ENCODE measurements at places on chromosomes 5 and 9.
A peak's percentile ranks its signal among the peaks of the same experiment; 100 is the strongest.

DNA sequence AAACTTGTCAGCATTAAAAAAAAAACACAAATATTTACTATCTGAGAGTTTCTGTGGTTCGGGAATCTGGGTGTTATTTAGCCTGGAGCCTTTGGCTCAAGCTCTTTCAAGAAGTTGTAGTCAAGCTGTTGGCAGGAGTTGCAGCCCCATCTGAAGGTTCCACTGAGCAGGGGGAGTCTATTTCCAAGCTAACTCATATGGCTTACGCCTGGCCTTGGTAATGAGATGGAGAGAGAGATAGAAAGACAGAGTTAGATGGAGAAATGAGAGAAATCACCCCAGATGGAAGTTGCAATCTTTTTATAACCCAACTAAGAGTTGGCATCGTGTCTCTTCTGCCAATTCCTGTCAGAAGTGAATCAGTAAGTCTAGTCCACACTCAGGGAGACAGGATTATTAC is 1075.2 kb upstream of the SEMA6A start:
- no peak for DNase-seq

DNA sequence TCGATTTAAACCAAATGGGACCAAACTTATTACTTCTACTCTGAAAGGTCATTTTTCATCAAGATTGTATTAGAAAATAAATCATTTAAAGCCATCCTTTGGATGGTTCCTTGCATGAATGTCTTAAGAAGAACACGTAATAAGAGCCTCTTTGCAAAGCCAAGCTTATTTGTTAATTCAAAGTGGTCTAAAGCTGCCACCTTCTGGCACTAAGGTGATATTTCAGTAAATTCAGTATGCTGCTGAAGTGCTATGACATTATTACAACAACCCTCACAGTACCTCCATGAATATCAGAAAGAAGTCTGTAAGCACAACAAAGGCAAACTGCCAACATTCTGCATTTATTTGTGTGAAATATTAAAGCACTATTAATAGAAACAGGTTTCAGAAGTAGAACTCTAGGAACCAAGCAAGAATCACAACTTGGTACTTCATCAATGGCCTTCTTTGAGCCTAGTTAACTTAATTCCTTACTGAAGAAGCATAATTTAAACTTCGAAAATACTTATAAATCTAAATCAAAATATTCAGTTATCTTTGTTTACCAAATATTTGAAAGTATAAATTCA is 53.1 kb upstream of the TYRP1 start:
- no peak for DNase-seq

- DNase-seq: no peak
Measured at GRCh38 chr5:53820802-53821171, 260.3 kb downstream of the NDUFS4 start.

DNA sequence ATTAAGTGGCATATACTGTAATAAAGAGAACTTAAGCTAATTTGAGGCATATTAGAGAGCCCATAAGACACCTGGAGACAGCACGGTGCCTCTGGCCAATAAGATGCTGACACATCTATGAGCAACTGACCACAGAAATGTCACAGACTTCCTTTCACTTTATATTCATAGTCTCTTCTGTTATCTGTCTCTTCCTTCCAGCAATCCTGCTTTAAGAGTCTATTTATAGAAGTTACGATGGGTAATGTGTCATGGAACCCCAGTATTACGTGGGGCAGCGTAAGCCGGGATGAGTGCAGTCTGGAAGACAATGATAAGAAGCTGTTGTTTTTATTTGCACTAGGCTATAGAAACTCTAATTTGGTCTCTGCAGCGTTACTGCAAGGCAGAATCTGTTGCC is 136.8 kb downstream of the CFAP90 start:
- DNase-seq: no peak

- no peak for DNase-seq
Measured at GRCh38 chr5:148465381-148466235, 81.8 kb downstream of the FBXO38 start.

DNA sequence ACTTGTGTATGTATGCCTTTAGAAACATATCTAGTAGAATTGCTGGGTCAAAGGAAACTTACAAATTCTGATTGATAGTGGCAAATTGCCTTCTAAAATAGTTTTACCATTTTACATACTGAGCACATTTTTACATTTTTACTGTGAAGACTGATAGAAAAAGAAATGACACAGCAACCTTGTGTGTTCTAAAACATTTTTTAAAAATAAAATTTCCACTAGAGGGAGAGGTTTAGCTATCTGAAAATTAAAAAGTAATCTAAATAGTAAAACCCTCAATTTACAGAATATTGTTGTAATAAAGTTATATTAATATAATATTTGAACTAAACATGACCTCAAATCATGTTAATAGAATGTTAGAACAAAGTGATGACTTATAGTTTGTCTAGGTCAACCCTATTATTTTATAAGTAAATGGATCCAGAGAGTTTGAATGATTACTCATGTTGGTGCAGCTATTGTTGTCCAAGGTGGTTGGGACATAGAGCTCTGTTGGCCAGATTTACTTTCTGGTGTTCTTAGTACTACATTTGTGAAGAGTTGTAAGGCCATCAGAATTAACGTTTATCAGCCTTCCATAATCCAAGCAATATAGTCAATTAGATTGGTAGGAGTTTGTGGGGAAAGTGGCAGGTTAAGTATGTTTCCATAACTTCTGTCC is 17.2 kb downstream of the CENPP start:
- DNase-seq: no peak

DNA sequence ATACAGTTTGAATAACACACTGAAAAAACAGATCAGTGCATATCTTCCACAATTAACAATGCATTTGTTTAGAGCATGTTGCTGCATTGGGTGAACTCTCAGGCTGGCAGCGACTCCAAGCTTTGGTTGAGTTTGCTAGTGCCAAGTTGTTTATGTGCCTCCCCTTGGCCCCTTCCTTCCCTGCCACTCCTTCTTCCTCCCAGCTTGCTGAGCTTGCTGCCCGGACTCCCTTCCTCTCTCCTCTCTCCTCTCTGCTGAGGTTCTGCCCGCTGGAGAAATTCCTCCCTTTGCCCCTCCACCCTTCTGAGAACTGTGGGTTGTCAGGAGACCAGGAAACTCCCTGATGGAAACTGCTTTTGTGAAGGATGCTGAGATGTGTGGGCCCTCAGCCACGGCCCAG is 247.3 kb downstream of the PDZD2 start:
- no peak for DNase-seq

DNA sequence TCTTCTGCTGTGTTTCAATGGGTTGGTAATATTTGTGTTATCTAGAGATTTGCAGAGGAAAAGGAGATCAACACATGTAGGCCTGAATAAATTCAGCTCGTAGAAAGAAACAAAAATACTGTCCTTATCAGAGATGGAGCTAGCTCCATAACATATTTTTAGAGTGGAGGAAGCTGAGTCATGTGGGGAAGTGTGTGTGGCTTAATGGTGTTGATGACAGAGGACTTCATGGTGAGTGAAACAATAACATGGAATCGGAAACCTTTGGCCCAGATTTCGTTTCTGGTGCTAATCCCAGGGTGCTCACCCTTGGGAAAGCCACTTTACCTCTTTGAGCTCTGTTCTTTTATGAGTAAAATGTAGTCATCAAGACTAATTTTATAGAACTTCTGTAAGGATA is 825.0 kb downstream of the TLR4 start:
- no peak for DNase-seq

DNA sequence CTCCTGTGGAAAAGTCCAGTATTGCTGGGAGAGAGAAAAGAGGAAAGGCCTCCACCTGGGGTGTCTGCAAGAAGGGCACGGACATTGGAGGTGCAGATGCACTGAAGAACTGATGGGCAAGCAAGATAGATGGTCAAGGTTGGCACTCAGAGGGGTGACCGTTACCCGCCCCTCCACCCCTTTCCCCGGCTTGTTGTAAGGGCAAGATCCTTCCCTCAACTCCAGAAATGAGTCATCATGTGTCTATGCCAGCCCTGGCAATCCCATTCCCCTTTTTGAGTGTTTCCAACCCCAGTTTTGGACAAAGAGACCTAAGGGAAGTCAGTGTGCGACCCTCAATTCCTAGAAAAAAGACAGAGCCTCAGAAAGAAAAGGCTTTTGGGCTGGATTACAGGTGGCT is 34.9 kb upstream of the ATP6V1G1 start:
- no peak for DNase-seq

DNA sequence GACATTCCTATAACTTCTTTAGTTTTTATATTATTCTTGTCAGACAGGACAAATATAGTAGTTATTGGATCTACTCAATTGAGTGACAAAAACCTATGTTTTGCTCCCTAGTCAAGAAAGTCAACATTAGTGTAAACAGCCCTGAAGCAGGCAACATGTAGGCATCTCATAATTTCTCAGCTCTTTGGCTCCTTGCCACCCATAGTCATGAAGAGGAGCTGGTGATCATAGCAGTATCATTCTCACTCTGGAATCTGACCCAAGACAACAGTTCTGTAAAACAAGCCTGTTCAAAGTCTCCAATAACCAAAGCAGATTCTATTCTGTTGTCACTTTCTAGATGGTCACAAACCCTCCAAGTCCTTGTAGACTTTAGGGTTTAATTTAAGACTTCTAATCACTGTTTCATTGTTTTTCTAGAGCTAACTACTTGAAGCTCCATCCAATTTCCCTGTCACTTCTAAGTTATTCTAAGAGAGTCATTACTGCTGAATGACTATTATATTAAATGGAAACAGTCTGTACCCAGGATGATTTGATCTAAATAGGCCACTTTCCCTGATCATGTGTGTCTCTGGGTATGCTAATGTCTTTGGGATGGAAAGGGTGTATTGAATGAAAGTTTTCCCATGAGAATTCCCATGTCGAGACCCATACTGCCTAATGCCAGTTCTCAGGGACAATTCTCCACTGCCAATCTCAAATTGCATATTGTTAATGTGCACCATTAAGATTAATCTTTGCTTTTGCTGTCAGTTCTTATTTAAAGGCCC is 533.3 kb downstream of the ACTL7B start:
- DNase-seq: no peak

GRCh38 chr5:80399526-80400239 is 8.2 kb upstream of the ZFYVE16 start:
- DNase-seq: no peak

- no peak for DNase-seq
Measured at GRCh38 chr5:131824631-131825030, 27.8 kb upstream of the FNIP1 start.

DNA sequence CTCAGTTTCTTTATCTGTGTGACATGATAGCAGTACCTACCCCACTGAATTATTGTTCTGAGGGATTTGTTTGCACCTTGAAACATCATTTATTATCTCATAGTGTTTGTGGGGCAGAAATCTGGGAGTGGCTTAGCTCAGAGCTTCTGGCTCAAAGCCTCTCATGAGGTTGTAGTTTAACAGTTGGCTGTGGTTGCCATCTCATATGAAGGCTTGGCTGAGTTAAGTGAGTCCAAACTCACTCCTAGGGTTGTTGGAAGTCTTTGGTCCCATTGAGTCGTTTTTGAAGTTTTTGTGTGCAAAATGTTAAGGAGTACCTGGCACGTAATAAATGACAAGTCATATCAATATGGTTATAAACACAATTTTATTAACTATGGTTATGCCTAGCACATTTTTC is 3.6 kb upstream of the JAKMIP2 start:
- DNase-seq: no peak

DNA sequence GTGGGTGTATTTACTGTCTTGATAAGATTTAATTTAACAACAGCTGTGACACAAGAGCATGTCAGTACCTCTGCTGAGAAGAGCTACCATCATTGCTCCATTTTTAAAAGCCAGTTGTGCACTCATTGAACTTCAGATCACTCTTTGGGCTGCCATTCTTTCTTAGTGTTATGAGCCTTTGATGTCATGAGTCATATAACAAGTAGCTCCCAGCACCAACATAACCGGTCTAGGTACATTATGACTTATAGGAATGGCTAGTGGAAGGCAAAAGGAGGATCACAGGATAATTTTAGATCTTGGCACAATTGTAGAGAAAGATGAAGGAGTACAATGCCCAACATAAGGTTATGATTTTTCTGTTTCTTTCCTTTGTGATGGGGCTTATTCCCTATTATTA is 170.8 kb upstream of the FBN2 start:
- DNase-seq: no peak

- DNase-seq: peak; percentile 45
Measured at GRCh38 chr9:3240656-3241268, 285.0 kb downstream of the RFX3 start.

GRCh38 chr5:168417731-168418429 is 68.4 kb upstream of the RARS1 start:
- no peak for DNase-seq
